ENCODE measurements at places on chromosomes 16 and 17. TPM values are rescaled to one million over a fixed set of nuclear protein-coding genes. Genes with fewer than 3 reads are reported as not detected.
A peak's percentile ranks its signal among the peaks of the same experiment; 100 is the strongest.

- DNase-seq = no peak
Measured at GRCh38 chr17:79401704-79402674, 208.9 kb downstream of the RBFOX3 start.

DNA sequence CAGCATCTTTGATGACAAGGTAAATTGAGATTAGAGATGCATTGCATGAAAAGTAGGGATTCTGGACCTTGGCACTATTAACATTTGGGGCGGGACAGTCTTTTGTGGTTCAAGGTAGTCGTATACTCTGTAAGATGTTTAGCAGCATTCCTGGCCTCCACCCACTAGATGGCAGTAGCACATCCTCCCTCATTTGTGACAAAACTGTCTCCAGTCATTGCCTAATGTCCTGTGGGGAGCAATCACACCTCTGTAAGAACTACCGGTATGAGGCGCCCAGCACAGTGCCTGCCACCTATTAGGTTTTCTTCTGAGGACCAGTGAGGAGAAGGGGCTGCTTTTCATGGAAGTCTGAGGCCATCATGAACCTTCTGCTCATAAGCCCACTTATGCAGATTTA is 180.8 kb downstream of the RBFOX1 start:
- no peak for DNase-seq

GRCh38 chr17:70096861-70097260 is 21.8 kb downstream of the KCNJ16 start:
- DNase-seq = no peak

DNA sequence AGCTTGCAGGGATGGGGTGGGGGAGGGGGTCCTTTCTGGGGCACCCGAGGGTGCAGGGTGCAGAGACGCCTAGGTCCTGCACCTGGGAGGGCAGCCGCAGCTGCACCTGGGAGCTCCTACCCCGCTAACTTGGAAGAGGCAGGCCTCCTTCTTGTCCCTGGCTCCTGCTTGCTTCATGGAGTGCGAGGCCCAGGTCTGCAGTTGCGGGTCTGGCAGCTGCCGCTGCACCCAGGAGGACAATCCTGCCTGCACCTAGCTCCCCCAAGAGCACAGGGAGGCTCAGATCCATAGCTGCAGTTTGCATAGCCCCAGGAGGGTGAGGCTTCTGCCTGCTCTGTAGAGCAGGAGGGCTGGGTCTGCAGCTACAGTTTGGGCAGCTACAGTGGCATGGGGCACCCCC is 26.6 kb downstream of the GNGT2 start:
- DNase-seq = no peak

GRCh38 chr16:88982286-88983084 is 5.5 kb upstream of the CBFA2T3 start:
- no peak for DNase-seq

GRCh38 chr16:27406511-27407128 is 4.6 kb downstream of the IL21R start:
- DNase-seq = no peak

DNA sequence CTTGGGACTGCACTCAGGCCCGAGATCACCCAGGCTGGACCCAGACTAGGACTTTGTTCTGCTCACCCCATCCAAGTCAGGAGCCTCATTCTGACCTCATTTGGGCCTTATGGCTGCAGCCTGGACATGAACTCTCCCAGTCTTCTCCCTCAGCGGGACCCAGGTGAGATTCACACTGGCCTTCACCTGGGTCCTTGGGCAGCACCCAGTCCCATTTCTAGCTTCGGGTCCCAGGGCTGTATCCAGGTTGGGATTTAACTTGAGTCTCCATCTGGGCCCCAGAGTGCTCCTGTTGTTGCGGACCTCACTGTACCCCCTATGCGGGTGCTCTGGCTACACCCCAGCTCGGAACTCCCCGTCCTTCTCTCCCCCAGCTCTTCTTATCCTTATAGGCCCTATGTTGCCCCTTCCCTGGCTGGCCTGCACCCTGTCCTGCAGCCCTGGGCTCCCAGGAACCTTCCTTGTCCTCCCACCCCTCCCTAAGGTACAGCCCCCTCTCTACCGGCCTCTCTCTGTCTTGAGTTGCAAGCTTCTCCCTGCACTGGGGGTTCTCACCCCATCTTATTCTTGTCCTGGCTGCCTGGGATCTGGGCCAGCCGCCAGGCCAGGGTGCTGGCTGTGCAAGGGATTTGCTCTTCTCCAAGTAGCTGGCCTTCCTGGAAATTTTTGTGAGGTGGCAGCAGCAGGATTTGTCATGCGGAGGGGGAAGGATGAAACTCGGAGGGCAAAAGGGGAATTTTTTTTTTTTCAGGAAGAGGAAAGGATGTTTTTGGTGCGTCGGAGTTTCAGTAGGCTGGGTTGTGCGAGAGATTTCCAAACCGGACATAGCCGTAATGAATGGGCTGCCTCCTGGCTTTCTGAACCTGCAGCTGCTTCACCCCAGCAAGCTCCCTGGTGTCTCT is 904 bp downstream of the MAP2K3 start:
- DNase-seq = no peak

GRCh38 chr17:76547642-76548202 is 7.9 kb downstream of the PRCD start:
- no peak for DNase-seq

- no peak for DNase-seq
Measured at GRCh38 chr17:50280068-50280467, 5.8 kb downstream of the TMEM92 start.

DNA sequence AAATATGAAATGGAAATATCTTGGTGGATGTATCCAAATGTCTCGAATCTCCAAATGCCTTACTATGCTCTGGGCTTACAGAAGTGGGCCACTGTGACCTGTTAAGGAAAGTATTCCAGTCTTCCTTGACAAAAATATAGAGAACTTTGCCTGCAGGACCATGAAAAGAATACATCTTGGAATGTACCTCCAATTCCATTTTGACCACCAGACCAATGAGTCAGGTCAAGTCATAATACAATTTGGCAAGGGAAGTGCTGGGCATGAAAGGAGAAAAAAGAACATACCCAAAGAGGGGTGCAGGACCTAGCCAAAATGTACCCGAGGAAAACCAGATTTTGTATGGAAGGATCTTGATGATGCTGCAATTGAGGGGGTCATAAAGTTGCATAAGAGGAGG is 1153.7 kb upstream of the GOT2 start:
- no peak for DNase-seq

DNA sequence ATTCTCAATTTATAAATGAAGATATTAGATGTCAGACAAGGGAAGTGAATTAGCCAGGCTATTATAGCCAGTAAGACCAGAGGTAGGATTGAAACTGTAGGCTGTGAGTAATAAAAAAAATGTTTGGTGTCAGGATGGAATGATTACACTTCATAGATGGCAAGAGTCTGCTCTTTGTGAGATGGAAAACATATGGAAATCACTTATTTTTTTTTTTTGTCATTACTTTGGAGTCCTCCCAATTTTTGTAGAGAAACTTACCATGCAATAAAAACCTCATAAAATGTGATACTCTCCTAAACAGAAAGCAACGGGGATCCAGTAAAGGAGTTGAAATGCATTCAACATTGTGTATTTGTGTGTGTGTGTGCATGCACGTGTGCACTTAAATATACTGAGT is 532.7 kb upstream of the CDH8 start:
- DNase-seq = no peak

DNA sequence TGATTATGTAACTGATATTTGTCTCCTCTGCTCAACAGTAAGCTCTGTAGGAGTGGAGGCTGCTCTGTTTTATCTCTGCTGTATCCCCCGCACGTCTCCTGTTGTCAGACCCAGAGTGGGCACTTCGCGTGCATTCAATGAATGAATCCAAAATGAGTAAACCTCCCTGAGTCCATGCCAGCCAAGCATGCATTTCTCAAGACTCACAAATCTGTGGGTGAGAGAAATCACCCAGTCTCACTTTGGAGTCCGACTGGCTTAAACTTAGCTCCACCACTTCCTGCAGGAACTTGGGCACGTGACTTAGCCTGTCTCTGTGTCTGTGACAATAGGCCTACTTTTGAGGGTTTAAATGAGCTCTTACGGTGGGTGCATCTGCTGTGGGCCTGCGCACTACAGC is 3.7 kb downstream of the PNPO start:
- DNase-seq = no peak

GRCh38 chr16:3009568-3010390 is 2.9 kb upstream of the CLDN9 start:
- DNase-seq = peak; percentile 85

DNA sequence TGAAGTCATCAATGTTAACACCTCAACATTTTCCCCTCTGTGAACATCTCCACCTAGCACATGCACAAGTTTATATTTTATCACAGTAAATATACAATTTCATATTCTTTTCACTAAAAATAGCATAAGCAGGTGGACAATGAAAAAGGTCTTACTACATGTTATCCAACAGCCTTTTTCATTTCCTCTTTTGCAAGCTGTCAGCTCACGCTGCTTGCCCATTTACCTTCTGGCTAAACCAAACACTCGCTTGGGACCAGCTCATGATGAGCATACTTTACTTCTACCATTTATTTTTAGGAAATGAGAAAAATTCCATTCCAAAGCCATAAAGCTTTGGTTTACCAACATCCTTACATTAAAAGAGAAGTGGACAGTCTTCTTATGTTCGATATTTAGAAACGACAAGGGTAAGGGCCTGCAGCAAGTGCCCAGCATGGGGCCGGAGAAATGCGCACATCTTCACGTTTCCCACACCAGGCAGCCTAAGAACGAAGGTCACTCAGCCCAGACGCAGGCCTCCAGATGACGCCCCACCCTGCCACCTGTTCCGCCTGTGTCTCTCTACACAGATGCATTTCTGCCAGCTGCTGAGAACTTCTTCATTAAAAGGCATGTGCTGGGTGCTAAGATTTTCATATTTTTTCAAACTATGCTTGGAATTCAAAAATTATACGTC is 13.9 kb downstream of the SNN start:
- no peak for DNase-seq

- no peak for DNase-seq
Measured at GRCh38 chr17:7541074-7541621, 7.7 kb upstream of the TNFSF12 start.

- DNase-seq = peak; percentile 89
Measured at GRCh38 chr16:57648581-57649442, 19.3 kb upstream of the ADGRG3 start.

- DNase-seq = no peak
Measured at GRCh38 chr17:74117087-74117698, 86.3 kb upstream of the RPL38 start.

GRCh38 chr17:63193827-63194226 is 227.8 kb downstream of the TANC2 start:
- no peak for DNase-seq

DNA sequence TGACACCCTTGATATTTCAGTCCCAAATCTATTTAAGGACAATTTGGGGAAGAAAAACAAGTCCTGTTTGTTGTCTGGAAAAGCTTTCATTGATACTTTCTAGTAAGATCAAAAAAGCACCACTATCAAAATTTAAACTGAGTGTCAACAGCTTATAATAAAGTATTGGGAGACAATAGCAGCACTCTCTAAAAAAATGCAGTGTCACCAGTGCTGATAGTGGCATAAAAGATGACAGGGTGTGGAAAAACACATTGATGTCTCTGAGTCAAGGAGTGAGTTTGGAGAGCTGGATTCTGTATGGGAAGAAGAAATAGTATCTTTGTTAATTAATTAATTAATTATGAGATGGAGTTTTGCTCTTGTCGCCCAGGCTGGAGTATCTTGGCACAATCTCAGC is 8.3 kb upstream of the TOM1L1 start:
- no peak for DNase-seq

GRCh38 chr17:45131616-45132319 is 547 bp downstream of the PLCD3 start:
- peak; percentile 86 for DNase-seq

GRCh38 chr17:40122136-40122998 is 596 bp downstream of the MSL1 start:
- DNase-seq = no peak

- no peak for DNase-seq
Measured at GRCh38 chr16:35214840-35215239, 1755.4 kb downstream of the TP53TG3F start.

DNA sequence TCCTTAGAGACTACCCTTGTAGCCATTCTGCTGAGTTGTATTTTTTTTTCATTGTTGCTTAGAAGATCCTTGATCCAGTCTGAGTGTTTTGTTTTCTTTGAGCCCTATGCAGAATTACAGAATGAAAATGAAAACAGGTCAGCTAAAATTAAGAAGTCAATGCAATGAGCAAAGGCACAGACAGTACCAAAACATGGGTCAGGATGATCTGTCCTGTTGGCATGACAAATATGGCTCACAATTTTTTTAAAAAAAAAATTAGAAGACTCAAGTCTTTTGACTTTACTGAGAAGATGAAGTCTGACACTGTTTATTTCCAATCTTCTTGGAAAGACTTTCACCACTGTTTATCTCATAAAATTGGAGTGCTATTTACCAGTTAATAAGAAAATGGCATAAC is 32.4 kb downstream of the KCNJ16 start:
- no peak for DNase-seq

TPSG1 gene
- total RNA-seq = 0.43 TPM

CDK12 gene
- 60.7 TPM for total RNA-seq

KRTAP9-4 gene
- total RNA-seq = not detected

AKTIP gene
- total RNA-seq = 84.8 TPM

FBF1 gene
- total RNA-seq = 27.5 TPM

KRT24 gene
- 0.43 TPM for total RNA-seq

MAPK8IP3 gene
- total RNA-seq = 50.4 TPM

ATP2C2 gene
- 12.2 TPM for total RNA-seq

ZG16 gene
- 1.5 TPM for total RNA-seq

KCNJ18 gene
- total RNA-seq = not detected

CCL16 gene
- not detected for total RNA-seq

NPB gene
- 0.64 TPM for total RNA-seq

CA7 gene
- total RNA-seq = 0.70 TPM

SOX15 gene
- total RNA-seq = 4.0 TPM
